Choroid plexus epithelial cell (primary cell): ENCODE measurements at places on chromosomes 6 and 20.

GRCh38 chr6:53714395-53714794, 48.8 kb upstream of the KLHL31 start:
- DNase-seq: no peak

GRCh38 chr20:1898482-1899240, 3.5 kb downstream of the SIRPA start:
- no peak for DNase-seq

DNA sequence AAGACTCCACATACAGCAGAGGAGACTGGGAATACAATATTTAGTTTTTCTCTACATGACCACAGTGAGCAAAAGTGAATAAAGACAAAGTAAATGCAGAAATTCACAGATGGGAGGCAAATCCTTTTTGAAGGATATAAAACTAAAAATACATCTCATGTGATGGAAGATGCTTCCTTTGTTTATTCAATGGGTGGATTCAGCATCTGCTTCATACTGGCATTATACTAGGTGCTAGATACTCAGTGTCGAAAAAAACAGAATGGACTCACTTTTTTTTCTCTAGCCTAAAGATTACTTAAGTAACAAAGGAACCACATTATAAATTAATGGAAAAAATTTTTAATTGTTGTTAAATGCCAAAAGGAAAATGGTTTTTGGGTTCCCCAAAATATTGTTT, 216.2 kb downstream of the TRDN start:
- DNase-seq: no peak

GRCh38 chr6:42378536-42378935, 73.2 kb downstream of the TRERF1 start:
- no peak for DNase-seq

DNA sequence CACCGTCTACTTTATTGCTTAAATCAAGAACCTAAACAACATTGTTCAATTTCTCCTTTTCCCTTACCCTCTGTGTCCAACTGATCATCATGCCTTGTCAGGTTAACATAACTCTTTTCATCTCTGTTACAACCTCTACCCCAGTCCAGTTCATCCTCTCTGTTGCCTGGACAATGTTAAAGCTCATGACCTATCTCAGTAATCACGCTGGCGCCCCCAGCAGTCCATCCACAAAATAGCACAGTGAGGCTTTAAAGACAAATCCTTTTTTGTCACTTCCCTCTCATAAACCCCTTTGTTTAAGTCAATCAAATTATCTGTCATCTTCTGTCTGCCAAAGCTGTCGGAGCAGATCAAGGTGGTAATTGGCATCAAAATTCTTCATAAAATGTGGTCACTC, 140.1 kb downstream of the QKI start:
- DNase-seq: peak; percentile 64

DNA sequence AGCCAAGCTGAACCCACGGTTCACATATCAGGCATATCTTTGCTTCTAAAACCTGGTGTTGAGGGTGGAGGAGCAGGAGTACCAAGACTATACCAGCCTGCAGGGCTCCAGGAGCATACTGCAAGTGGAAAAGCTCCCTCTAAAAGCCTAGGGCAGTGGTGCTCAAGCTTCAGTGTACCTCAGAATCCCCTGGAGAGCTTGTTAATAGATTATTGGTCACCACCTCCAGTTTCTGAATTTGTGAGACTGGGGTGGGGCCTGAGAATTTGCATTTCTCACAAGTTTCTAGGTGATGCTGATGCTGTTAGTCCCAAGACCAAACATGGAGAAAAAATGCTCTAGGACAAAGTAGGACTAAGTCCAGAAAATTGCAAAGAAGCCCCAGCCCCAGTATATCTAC, 65.4 kb downstream of the FILIP1 start:
- no peak for DNase-seq

GRCh38 chr20:29408034-29408695, 1849.3 kb upstream of the DEFB115 start:
- DNase-seq: peak; percentile 9

- no peak for DNase-seq
Observed at GRCh38 chr20:3839328-3839727, 7.3 kb upstream of the MAVS start.

DNA sequence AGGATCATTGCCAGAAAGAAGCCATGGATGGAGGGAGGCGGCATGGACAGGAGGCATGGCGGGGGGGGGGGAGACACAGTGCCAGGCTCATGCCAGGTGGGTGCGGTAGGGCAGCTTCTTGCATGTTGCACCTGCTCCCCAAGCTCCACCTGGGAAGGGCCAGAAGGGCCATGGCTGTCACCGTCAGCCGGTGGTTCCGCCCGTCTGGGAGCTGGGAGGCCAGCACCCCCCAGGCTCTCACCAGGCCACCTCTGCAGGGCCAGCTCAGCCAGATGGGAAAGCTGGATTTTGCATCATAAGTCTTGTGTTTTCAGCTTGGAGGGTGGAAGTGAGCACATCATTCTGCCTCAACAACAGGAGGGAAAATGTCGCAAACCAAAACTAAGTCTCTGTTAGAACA, 404.7 kb downstream of the TAF4 start:
- DNase-seq: no peak

DNA sequence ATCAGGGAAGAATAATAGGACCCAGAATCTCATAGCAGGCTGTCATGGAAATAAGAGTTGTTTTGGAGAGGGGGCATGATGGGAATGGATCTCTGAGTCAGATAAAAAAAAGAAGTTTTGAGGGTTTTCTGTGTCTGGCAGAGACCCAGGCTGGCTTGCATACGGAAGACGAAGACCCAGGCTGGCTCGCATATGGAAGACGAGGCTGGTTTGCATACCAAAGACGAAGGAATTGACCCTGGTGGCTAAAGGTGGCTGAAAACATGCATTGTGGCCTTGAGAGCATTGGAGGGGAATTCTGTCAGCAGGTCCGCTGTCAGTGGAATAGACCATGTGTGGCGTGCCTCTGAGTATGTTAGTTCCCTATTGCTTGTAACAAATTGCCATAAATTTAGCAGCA, 335.1 kb downstream of the BTBD3 start:
- DNase-seq: peak; percentile 43

GRCh38 chr20:58611236-58612030, 39.6 kb upstream of the STX16 start:
- no peak for DNase-seq

- no peak for DNase-seq
Observed at GRCh38 chr20:4873396-4873795, 127.9 kb downstream of the SLC23A2 start.

GRCh38 chr6:18207949-18208348, 52.7 kb downstream of the KDM1B start:
- DNase-seq: no peak

DNA sequence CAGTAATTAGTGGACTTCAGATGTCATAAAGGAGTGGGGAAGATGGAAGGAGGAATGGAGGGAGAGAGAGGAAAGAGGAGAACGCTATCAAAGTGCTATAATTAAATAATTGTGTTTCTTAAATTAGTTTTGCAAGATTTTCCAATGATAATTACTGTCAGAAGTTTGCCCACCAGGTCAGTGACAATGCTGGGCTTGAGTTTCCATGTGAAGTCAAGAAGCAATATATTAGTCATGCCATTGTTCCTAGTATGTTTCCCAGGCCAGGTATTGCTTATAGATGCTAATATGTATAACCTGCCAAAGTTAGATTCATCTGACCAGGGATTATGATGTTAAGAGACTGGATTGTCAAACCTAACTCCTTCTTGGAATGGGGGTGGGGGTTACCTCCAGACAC, 131.9 kb downstream of the GJA10 start:
- no peak for DNase-seq

- no peak for DNase-seq
Observed at GRCh38 chr6:30200551-30201281, 12.5 kb downstream of the TRIM26 start.

- peak; percentile 62 for DNase-seq
Observed at GRCh38 chr20:51059862-51060261, 37.0 kb upstream of the KCNG1 start.

GRCh38 chr20:14664101-14664500, 326.7 kb upstream of the FLRT3 start:
- no peak for DNase-seq

- DNase-seq: no peak
Observed at GRCh38 chr6:925656-926213, 232.8 kb upstream of the EXOC2 start.

DNA sequence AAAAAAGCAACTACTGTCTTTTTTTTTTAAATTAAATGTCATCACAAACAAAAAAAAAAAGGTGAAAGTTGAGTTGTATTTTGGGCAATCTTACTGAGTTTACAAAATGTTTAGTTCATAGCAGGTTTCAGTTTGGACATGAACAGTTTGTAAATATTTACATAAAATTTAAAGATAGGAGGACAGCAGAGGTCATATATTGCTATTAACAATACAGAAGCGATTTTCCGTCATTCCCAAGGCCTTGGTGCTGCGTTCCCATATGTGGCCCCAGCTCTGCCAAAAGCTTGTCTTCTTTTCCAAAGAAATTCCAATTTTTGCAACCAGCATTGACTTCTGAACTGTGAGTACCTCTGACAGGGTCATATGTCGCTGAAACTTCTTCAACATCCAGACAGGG, 5.1 kb downstream of the BACH2 start:
- no peak for DNase-seq

DNA sequence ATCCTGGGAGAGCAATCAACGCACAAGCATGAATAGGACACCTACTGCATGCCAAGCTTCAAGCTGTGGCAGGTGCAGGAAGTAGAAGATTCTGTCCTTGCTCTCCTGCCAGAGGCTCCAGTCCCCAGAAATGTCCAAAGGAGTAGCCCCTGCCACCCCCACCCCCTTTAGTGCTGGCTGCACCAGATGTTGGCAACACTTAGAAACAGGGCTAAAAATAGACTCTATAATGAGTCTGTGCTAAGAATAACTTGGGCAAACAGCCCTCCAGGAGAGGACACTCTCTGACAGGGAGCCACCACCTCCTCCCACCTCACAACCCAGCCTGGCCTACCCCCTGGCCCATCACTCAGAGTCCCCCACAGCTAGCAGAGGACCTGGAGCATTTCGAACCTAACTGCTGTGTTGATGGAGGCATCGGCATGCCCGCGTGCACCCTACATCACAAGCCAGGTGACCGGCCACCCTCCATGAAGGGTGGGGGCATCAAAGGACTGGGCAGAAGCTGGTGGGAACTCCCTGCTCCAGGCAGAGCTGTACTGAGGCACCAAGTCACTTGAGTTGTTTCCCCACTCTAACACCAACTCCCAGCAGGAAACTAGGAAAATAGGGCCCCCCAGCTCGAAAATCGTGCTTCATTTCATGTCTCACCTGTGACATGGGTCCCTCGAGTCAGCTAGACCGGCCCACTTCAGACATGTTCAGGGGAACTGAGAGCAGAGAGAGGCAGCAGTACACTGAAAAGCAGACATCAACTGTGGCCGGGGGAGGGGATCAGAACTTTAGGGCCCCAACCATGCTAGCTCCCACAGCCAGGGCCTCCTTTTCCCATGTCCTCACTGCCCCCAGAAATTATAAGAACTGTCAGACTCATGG, 18.7 kb downstream of the TFEB start:
- no peak for DNase-seq

GRCh38 chr20:62156254-62156556, 12.6 kb downstream of the SS18L1 start:
- no peak for DNase-seq

DNA sequence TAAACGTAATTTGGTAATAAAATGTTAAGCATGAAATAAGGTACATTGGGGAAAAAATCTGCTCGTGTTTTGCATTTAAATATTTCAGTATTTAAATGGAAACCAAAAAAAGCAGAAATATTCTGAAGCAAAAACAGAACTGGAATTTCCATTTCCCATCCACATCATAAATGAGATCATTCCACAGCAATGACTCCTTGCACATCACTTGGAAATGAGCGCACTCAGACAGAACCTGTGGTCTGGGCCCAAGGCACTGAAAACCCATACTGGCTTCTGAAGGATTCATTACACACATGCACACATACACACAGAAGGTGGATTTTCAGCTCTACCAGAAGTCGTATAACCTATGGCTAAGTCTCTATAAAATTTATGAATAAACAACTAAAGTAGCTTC, 174.8 kb downstream of the IBTK start:
- DNase-seq: peak; percentile 76

DNA sequence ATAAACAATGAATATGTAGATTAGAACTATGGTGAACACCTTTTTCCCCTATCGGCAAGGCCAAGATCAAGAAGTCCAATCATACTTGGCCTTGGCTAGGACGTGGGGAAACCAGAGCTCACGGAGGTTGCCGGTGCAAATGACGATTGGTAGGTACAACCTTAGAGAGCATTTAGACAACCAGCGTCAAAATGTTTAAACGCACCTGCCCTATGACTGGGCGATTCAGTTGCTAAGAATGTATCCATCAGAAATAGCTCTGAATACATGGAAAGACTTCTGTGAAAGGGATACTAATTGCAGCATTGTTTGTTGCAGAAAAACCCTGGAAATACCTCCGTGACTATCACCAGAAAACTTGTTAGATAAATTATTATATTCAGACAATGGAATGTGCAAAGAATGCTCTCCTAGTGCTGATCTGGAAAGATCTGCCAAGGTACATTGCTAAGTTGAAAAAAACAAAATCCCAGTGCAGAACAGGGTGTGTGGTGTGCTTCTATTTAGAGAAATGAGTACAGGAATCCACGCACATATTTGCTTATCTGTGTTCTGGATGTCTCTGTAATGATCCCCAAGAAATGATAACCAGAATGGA, 48.0 kb upstream of the PTPN1 start:
- DNase-seq: peak; percentile 71

- DNase-seq: no peak
Observed at GRCh38 chr6:15708231-15708630, 45.4 kb upstream of the DTNBP1 start.

DNA sequence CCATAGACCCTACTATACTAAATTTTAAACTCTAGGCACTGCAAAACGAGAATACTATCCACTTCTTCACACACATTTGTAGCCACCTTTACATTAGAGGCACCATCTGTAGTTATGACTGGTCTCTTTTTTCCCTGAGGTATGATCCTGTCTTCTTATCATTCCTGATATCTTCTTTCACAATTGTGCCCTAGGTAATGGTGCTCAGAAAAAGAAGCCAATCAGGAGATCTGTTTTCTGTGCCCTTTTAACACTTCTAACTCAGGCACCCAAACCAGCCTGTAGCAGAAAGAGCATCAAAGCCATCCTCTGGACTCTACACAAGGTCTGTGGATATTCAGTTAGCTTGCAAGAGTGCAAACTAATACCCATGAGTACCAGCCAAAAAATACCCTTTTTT, 149.7 kb upstream of the SGK1 start:
- DNase-seq: no peak

DNA sequence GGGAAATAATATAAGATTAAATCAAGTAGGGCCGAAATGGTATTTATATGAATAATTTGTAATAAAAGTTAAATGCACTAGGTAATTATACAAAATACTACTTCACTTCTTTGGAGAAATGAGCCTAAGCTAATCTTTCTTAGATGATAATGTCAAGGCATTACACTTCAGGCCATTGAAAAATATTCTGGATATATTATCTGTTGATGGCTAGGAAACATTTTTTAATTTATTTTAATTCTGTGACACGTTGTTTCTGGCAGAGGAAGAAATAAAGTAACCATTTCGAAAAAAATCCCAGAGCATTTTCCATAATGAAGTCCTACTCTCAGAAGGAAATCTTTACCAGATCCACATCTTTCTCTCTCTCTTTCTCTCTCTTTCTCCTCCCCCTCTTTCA, 133.9 kb downstream of the MMUT start:
- no peak for DNase-seq
